ENCODE measurements at places on chromosomes 3 and 15.
A peak's percentile ranks its signal among the peaks of the same experiment; 100 is the strongest.

DNA sequence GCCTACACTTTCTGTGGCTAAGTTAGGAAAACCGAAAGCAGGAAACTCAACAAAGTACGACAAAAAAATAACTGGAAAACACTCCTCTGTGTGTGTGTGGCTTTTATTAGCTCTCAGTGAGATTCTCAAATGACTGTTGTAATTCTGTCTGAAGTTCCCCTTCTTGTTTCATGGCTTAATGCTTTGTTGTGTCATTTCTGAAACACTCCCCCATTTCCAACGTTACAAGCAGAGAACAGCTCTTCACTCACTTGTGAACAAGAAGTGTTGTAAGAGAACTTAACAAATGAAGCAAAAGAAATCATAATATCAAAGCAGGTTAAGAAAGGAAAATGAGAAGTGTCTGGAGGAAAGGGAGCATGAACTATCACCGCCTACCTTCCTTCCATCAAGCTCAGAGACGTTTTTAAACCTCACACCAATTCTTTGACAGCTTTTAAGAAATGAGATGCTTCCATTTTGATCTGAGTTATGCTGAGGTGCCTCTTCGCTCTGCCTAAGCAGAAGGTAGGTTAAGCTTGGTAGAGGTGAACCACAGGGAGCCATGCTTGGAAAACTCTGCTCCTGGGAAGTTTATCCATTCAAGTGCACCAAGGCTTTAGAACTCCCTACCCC, 12.4 kb upstream of the SEC62 start:
- H3K4me3 ChIP-seq = peak overlapping the region; percentile 45
- H3K4me1 ChIP-seq = peaks cover 14% of the 10 kb centered on the region
- 0 out of 2 replicates have a peak, but pooled peaks cover 5% of the 10 kb centered on the region for H3K36me3 ChIP-seq
- no peak overlapping the region for H3K27ac ChIP-seq
- peaks cover 4% of the 10 kb centered on the region for H3K27me3 ChIP-seq
- no peak for DNase-seq

DNA sequence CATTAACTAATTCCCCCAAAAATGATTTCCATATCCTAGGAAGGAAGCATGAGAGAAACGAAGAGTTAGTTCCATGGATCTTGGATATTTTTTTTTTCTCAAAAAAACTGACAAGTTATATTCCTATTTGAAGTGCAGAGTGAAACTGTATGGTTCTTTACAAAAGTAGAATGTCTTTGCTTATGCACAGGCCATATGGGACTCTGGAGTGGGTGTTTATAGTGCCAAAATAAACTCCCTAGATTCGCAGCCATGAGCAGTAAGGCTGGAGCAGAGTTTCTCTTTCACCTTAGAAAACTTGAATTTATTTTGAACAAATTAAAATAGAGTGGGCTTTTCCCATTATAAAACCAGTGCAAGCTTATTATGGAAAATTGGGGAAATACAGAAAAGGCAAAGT, 239.7 kb downstream of the PDCD6IP start:
- H3K4me3 ChIP-seq = no peak overlapping the region
- H3K36me3 ChIP-seq = no peaks in the 10 kb centered on the region
- DNase-seq = no peak
- H3K27ac ChIP-seq = no peak overlapping the region
- H3K27me3 ChIP-seq = peaks cover 7% of the 10 kb centered on the region

DNA sequence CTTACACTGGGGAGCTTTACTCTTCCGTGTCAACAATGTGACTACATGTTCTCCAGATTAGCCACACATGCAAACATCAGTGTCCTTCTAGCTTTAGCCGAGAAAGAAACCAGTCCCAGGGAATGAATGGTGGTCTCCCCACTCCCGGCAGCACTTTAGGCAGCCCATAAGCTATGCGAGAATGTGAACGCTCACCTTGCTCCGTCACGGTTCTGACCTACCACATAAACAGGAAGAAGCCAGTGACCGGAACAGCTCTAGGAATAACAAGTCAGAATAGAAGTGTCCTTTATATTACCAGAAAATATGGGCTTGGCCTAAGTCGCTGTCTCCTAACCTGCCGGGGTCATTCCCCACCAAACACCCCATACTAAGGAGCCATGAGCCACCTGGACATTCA, 98.0 kb upstream of the ABHD17C start:
- H3K36me3 ChIP-seq = peaks cover 34% of the 10 kb centered on the region
- H3K4me1 ChIP-seq = peaks cover 40% of the 10 kb centered on the region
- H3K4me3 ChIP-seq = no peak overlapping the region
- no peaks in the 10 kb centered on the region for H3K27me3 ChIP-seq
- H3K27ac ChIP-seq = no peak overlapping the region

DNA sequence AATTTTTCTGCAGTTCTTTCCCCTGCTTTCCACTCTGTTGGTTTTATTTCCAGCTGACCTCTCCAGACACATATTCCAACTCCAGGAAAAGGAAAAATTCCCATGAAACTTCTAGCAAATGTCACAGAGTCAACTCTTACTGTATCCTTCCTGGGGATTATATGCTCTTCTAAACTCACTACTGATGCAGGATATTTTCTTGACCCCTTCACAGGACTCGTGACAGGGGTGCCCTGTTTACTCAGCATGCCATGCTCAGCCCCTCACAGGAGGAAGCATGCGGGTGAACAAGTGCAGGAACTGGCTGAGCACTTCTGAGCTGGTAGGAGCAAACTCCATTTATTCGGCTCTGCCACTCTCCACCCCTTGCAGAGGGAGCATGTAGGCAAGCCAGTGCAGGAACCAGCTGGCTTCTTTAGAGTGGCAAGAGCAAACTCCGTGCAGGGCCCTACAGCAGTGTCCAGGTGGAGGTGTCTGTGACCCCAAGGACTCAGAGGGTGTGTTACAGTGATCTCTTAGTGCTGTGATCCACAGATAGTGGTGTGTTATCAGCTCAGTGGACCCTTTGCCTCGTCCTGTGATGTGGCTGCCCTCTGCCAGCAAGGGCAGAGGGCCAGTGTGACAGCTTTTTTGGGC, 413.6 kb upstream of the GRM7 start:
- H3K27ac ChIP-seq = no peak overlapping the region

DNA sequence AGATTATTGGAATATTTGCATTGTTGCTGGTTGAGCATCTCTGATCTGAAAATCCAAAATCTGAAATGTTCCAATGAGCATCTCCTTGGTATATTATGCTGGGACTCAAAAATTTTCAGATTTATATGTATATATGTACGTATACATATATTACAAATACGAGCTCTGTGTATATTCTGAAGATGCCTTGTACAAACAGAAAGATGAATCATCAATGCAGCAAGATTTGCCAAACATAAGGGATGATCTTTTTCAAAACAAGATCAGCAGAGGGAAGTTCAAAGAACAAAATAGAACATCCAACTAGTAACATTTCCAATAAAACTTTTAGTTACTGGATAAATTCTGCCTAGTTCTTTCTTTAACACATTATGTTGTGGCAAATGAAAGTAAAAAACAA, 42.5 kb downstream of the HERC1 start:
- H3K27ac ChIP-seq = peak overlapping the region; percentile 20
- H3K4me3 ChIP-seq = peak overlapping the region; percentile 25
- peaks cover 6% of the 10 kb centered on the region for H3K36me3 ChIP-seq
- peaks cover 30% of the 10 kb centered on the region for H3K4me1 ChIP-seq

DNA sequence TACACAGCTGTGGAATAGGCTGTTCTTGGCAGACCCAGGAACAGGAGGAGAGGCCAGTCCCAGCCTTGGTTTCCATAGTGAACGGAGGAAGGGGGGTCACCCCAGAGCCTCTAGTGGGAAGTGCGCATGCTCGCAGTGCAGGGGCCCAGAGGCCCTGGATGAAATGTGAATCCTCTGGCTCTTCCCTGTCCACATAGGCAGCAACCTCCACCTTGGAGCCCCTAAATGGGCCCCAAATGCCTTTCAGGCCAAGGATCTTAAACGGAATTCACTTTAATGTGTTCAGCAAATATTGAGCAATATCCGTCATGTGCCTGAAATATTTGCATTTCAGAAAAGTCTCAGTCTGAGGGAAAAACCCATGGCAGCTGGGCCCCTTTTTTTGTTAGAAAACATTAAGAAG, 3.3 kb upstream of the NDN start:
- H3K4me3 ChIP-seq = no peak overlapping the region
- no peaks in the 10 kb centered on the region for H3K36me3 ChIP-seq

DNA sequence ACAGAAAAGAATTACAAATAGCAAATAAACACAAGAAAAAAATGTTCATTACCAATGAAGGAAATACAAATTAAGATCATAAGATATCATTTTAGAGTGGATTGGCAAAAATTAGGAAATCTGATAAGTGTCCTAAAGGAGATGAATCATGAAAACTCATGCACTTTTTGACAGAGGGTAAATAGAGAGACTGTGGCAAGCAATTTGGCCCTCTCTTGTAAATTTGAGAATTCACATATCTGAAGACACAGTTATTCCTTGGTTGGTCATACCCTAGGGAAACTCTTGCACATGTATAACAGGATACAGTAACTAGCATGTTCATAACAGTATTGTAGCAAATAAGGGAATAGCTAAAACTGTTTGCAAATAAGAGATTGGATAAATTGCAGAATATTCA, 246.0 kb upstream of the GADL1 start:
- H3K27me3 ChIP-seq = no peaks in the 10 kb centered on the region
- H3K36me3 ChIP-seq = no peaks in the 10 kb centered on the region
- H3K4me3 ChIP-seq = no peak overlapping the region
- no peaks in the 10 kb centered on the region for H3K4me1 ChIP-seq
- no peak for DNase-seq
- H3K27ac ChIP-seq = no peak overlapping the region

DNA sequence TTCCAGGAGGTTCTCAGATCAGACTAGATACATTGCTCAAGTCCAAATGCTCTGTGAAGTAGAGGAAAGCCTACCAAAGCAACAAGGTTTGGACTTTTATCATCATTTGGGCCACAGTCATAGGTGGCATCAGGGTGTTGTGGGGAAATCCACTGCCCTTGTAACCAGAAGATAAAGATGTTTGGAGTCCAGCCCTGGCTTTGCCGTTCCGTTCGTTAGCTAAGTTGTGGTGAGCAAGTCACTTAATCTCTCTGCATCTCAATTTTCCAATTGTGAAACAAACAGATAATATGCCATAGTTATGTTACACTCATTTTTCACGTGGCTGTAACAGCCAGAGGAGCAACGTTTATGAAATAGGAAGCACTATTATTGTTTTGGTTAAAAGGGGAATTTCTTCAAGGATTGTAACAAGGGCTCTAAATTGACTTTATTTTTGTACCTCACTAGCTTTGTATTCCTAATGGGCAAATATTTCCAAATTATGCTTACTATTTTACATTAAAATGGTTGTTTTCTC, 125.6 kb downstream of the CD47 start:
- peaks cover 8% of the 10 kb centered on the region for H3K4me1 ChIP-seq
- DNase-seq = no peak
- no peaks in the 10 kb centered on the region for H3K36me3 ChIP-seq
- no peak overlapping the region for H3K4me3 ChIP-seq
- H3K27ac ChIP-seq = no peak overlapping the region
- H3K27me3 ChIP-seq = peaks cover 8% of the 10 kb centered on the region

GRCh38 chr15:97215629-97216028, 744.9 kb upstream of the ARRDC4 start:
- no peaks in the 10 kb centered on the region for H3K4me1 ChIP-seq
- no peaks in the 10 kb centered on the region for H3K27me3 ChIP-seq
- H3K36me3 ChIP-seq = no peaks in the 10 kb centered on the region
- H3K4me3 ChIP-seq = no peak overlapping the region

GRCh38 chr3:66041116-66041515, 2.4 kb upstream of the MAGI1 start:
- H3K4me3 ChIP-seq = peak overlapping the region; percentile 69
- DNase-seq = peak; percentile 76
- H3K4me1 ChIP-seq = peaks cover 60% of the 10 kb centered on the region

All from HFFc6 (cell line).